Neural crest cell (in vitro differentiated cells): ENCODE measurements at places on chromosomes 3 and 15.

DNA sequence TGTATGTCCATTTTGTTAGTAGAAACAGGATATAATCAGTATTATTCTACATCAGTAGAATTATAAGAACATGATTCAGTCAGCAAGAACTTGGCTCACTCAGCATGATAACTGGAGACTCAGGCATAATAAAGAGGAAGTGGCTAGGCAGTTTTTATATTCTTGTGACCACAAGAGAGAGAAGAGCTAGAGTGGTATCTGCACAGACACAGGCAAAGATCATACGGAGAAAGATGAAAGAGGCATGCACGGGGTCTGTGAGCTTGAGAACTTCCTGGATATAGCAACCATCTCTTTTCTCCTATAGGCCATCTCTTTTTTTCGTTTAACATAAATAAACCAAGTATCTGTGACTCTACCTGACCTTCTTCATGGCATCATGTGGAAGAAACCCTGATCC, 46.8 kb downstream of the MYO5A start:
- DNase-seq = no peak

- DNase-seq = no peak
These were observed 154.6 kb downstream of the ADAM10 start for GRCh38 chr15:58594898-58595297.

DNA sequence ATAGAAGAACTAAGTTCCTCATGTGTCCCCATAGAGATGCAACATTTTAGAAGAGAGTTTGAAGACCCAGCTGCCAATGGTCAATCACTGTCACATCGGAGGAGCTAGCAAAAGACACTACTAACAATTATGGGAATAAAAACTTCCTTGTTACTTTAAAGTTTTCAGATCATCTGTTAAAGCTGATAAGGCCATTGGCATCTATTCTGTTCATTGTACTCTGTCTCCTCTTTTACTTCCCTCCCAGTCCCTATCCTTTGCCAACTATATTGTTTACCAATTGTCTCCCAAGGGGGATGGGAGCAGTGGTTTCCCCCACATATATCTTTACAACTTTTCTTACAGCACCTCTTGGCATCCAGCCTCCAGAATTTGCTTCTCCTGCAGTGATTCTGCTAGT, 81.0 kb downstream of the FAM174B start:
- DNase-seq = no peak

DNA sequence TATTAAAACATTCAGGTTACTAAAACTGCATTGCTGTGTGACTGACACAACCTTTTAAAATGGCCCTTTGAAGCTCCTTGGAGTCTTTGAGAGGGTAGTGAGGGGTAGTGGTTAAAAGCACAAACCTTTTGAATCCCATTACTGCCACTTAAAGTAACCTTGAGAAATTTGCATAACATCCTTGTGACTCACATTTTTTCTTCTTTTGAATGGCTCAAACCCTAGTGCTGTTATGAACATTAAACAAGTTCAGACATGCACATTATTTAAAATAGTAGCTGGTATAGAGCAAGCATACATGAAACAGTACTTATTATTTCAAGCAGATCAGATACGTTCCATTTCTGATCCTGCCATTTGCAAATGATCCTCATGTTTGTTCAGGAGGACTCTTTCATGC, 3.7 kb upstream of the CLDN1 start:
- DNase-seq = no peak

DNA sequence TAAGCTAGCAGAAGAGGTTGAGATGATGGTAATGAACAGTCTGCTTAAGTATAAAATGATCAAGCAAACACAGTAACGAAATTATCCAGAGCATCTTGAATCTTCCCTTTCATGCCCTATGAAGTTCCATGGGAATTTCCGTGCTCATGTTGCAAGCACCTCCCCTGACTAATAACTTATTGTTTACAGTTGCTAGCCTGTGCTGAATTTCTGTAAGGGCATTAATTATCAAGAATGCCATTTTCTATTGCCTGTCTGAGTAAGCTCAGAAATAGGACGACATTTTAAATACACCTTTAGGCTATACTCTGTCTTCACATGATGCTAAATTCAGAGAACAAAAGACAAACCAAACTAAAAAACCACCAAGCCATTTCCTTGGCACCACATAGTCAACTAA, 257.5 kb upstream of the LRTM1 start:
- no peak for DNase-seq

- no peak for DNase-seq
These were observed 39.6 kb upstream of the IP6K2 start for GRCh38 chr3:48756640-48757039.

GRCh38 chr15:31480356-31481025, 153.9 kb downstream of the KLF13 start:
- no peak for DNase-seq
